ENCODE measurements at places on chromosomes 3 and 15.

DNA sequence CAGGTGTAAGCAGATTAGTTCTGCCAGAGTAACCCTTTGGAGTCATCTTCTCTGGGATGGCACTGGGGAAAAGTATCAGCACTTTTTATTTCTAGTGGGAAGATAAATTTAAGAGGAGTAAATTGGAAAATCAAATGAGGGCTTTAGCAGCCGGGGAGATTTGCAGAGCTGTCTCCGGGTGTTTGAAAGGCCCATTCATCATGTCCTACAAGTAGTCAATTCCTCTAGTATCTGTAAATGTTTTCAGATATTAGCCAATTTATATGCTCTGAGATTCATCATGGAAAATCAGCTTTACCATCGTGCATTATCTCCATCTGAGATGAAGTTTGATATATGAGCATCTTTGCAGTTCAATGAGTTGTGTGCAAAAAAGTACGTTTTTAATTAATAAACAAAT is 93.6 kb downstream of the CDIN1 start:
- DNase-seq: no peak

- no peak for DNase-seq
These were observed 585.8 kb downstream of the NLGN1 start for GRCh38 chr3:173983343-173983742.

- no peak for DNase-seq
These were observed 33.1 kb upstream of the UBE2Q2 start for GRCh38 chr15:75809986-75810750.

- no peak for DNase-seq
These were observed 83.4 kb downstream of the SLC9A9 start for GRCh38 chr3:143764840-143765239.

GRCh38 chr15:51267051-51267702 is 71.2 kb downstream of the CYP19A1 start:
- DNase-seq: no peak

DNA sequence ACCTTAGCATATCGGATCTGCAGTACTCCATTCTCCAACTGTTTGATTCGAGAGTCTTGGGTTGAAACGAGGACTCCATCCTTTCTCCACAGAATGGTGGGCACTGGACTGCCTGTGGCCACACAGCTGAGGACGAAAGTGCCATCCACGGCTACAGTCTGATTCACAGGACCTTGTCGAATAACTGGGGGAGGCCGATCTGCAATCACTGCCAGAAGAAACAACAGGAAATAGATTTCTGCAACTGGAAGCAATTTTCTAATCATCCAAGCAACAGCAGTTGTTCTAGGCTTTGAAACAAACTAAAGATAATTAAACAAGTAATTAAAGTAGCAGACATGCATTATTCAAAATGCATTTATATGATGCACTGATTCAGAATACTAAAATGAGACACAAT is 1097.7 kb downstream of the ROBO1 start:
- no peak for DNase-seq

GRCh38 chr3:56205406-56205805 is 262.9 kb downstream of the ERC2 start:
- DNase-seq: no peak

DNA sequence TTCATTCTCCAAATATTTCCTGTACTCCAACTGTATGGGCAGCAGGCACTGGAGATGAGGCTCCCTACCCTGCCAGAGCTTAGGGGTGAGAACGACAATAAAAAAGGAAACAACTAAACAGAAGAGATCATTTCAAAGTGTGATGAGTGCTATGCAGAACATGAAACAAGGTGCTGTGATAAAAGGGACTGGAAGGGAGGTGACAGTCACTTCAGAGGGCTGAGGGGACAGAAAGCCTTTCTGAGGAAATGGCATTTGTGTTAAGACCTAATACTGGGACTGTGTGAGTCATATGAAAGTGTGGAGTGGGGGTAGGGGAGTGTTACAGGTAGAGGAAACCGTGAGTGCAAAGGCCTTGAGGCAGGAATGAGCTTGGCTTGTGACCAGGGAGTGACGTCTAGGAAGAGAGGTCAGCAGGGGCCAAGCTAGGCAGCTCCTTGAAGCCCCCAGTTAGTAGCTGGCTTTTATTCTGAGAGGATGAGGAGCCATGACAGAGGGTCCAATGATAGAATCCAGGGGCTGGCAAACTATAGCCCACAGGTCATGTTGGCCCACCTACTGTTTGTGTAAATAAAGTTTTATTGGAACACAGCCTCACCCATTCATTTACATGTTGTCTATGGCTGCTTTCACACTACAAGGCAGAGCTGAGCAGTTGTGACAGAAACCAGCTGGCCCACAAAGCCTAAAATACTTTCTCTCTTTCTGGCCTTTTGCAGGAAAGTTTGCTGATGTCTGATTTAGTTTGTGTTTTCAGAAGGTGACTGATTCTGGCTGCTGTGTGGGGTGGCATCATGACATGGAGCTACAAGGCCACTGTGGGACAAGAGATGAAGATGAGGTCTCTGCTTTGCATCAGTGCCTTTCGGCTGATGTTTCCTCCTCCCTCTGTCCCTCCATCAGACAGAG is 56.6 kb downstream of the LSM3 start:
- DNase-seq: no peak

DNA sequence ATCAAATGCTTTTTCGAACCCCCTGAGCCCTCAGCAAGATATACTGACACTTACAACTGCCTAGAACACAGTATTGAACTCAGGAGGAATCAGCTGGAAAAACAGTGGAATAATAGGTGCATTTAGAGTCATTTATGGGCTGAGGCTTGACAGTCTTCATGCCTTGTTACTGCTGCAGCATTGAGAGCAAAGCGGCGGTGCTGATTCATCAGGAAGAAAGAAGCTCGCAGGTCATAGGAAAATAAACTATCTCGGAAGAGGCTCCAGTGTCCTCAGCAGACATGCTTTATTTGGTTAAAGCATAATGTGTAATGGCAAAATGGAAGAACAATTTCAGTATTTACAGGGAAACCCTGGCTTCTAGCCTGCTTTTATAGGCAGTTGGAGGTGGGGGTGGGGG is 30.1 kb upstream of the NEO1 start:
- DNase-seq: no peak
